Activated naive CD8-positive, alpha-beta T cell treated with anti-CD3 and anti-CD28 coated beads, Interleukin-2, amount 10 ng/mL, durations not matched to agents 7 days and 5 days (primary cell): ENCODE measurements at places on chromosomes 4 and X. TPM values are rescaled to one million over a fixed set of nuclear protein-coding genes. Genes with fewer than 3 reads are reported as not detected.

The TRO gene
- total RNA-seq = 3.9 TPM

DNA sequence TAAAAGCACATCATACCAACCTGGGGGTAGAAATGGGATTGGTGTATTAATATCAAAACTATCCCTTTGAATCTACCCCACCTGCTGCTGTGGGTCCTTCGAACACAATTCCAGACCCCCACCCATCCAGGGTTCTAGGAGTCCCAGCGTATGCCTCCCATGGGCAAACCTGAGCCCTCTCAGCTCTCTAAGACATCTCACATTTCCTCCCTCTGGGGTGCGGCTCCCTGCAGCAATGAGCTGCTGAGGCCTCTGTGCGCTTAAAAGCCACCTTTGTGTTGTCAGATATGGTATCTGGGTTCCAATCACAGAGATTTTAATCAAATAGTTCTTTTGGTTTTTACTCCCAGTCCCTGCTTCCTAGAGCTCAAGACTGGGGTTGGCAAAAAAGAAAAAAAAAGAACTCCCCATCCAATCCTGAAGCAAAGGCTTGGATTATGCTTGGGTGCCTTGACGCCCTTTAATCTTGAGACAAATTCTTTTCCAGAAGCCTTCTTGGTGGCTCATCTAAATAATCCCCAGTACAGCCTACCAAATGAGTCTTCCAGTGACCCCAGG is 37.5 kb upstream of the NOCT start:
- no peak for DNase-seq

The MAB21L2 gene
- total RNA-seq = not detected

DNA sequence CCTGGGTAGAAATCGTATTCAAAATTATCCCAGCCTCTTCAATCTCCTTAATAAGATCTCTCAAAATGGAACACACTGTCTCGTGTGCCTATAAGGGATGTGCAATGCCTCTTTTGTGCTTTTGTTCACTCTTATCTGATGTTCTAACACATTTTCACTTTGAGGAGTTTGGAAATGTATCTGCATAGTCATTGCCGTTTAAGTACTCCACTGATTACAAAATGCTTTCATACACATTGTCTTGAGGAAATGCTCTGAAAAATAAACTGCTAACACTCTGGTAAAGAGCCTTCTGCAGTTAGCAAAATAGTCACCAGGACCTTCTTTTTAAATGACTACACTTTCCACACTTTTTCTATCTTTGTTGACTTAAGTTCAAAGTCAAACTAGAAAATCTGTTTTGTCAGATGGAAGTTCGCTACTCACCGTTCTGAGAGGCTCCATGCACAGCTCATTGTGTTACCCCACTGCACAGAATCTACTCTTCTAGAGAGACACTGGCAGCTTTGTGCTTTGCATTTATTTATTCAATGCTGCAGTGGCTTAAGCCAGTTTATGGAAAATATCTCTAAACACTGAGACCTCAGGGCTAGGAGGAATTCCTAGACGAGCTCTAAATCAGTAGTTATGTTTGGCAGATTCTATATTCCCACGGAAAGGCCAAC is 159.0 kb downstream of the CHIC2 start:
- DNase-seq = no peak

DNA sequence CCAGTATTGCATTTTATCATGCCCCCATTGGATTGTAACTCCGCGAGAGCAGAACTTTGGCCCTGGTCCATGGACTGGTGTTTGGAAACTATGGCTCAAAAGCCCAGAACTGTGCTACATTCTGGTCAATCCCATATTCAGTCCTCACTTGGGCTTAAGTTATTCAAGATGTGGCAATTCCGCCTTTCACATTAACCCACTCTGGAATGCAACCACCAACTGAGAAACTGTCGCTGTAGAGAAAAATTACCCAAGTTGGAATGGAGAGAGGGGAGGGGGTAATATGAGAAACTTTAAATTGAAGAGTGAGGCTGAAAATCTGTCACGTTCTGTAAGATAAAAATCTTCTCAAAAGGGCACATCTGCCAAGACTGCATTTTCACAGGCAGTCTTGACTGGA is 189.6 kb upstream of the NHS start:
- DNase-seq = no peak

The GC gene
- not detected for total RNA-seq

The COL4A5 gene
- total RNA-seq = not detected

DNA sequence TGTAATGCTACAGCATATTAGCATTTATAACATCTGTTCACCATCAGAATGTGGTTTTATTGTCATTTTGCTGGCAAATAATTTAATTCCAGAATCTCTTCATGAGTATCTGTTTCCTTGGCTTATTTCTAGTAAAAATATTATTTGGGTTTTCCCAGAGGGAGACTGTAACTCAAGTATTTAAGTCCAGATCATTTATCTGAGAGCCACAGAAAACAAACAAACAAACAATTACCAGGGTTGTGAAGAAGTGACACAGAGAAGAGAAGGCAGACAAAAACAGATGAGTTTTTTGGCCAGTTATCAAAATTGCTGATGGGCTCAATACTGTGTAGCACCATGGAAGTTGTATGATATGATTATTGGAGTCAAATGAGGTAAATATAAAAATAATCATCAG is 515.1 kb downstream of the TECRL start:
- no peak for DNase-seq
